ENCODE measurements at places on chromosomes 1 and 21. TPM values are rescaled to one million over a fixed set of nuclear protein-coding genes. Genes with fewer than 3 reads are reported as not detected.

GRCh38 chr1:89274411-89274857, 1.8 kb upstream of the GBP5 start:
- peak; percentile 75 for DNase-seq

DNA sequence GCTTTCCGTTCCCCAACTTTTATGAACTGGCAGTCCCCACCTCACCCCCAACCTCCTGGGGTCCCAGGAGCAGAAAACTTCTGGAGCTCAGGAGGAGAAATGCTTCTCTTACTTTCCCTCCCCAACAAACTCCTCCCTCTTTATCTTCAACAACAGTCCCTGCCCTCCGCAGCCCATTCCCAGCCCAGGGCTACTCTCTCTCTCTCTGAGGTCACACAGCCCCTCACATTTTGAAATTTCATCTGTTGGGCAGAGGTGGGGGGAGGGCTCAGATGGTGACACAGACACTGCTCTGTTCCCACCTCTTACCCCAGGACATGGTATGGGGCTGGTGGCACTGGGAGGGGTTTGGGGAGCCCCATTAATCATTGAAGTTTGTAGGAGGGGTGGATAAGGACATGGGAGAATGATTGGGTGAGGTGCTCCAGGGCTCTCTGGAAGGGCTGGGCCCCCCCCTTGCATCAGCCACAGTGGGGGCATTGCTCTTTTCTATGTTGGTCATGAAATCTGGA, 6.0 kb downstream of the PIK3CD start:
- no peak for DNase-seq

DNA sequence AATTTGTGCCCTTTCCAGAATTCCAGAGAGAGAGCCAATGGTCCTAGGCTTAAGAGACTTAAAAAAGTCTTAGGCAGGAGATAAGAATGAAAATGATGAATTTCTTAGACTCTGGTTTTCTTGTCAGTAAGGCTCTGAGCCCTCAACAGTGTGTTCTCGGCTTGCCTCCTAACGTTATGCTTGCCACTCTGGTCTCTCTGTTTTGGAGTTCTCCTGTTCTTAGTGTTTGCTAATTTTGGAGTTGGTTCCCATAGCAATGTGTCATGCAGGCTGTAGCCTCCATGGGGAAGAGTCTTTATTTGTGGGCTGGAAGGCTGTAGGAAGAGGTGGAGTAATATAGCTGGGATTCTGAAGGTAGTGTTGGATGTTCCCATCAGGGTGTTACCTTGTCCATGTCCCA, 19.9 kb downstream of the TBX19 start:
- DNase-seq = no peak

DNA sequence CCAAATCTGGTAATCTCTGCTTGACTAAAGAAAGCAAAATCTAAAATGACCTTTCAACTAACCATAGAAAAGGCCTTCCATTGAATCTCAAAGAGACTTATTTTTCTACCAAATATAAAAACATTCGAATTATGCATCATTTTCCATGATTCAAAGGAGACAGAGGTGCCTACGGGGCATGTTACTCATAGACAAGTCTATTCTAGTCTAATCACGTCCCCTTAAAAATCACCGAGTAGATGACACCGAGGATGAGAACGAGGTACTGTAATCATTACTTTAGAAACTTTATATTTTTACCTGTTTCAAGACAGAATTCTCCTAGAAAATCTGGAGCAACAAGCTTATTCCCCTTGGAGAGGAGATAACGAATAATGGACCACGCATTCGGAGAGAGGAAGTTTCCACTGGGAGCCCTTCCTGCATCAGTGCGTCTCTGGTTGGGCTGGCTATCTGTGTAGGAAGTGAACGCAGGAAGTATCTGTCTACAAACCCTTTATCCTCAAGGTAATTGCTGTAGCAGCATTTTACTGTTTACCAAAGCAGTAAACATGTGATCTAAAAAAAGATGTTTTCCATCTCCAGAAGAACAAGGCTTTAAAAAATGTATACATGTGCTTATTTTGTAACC, 9.5 kb downstream of the ERG start:
- DNase-seq = peak; percentile 80

GRCh38 chr1:67614511-67614934, 70.5 kb upstream of the GADD45A start:
- no peak for DNase-seq

- DNase-seq = no peak
Measured at GRCh38 chr1:57384284-57384683, 39.6 kb downstream of the DAB1 start.

DNA sequence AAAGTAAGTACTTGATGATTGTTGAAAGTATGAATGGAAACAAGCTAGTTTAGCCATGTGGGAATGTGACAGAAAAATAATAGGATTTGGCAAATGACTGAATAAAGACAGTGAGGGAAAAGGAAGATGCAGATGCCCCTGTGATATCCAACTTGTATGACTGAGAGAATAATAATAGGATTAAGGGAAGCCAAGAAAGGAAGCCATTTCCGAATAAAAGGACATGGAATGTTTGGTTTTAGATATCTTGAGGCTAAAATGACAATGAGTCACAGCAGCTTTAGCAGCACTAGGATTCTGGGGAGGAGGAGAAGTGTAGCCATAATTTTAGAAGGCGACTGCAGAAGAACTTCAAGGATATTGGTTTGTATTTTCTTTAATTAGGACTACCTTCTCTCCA, 109.2 kb downstream of the TTLL7 start:
- DNase-seq = no peak

GRCh38 chr1:181204530-181204929, 116.0 kb downstream of the IER5 start:
- DNase-seq = no peak

DNA sequence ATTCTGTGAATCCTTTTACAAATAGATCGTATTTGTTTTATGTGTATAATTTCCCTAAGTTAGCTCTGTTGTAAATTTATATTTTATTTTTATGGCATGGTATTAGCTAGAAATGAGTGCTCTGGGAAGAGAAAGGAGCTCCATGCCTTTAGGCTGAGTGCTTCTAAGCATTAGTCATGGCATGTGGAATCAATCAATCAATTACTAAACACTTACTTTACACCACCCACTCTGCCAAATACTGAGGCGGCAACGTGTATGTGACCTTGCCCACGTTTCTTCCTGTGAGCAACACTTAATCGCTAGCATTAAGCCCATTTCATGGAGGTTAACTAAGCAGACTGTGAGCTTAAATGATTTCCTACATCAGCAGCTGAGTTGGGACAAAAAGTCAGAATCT, 7.2 kb upstream of the BECN2 start:
- peak; percentile 24 for DNase-seq

DNA sequence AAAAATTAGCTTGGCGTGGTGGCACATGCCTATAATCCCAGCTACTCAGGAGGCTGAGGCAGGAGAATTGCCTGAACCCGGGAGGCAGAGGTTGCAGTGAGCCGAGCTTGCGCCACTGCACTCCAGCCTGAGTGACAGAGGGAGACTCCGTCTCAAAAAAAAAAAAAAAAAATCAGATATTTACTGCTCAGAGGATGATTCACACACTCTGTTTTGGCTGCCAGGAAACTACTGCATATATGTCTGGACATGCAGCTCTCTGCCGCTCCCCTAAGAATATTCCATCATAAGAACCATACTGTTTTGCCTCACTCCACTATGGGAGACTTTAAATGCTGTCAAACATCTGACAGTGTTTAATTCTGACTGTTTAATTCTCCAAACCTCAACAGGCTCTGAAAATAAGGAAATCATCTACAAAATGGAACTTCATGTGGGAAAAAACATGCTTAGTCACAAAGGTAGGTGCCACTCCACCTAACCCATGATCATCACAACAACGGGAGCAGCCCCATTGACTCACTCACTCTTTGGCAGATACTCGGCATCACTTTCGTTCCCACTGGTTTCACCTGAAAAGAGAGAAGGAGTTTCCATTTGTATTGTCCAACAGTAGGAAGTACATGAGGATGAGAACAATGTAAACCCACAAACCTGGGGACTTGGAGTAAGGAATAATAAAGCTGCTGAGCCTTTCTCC, 29.3 kb upstream of the BCAS2 start:
- peak; percentile 99 for DNase-seq

DNA sequence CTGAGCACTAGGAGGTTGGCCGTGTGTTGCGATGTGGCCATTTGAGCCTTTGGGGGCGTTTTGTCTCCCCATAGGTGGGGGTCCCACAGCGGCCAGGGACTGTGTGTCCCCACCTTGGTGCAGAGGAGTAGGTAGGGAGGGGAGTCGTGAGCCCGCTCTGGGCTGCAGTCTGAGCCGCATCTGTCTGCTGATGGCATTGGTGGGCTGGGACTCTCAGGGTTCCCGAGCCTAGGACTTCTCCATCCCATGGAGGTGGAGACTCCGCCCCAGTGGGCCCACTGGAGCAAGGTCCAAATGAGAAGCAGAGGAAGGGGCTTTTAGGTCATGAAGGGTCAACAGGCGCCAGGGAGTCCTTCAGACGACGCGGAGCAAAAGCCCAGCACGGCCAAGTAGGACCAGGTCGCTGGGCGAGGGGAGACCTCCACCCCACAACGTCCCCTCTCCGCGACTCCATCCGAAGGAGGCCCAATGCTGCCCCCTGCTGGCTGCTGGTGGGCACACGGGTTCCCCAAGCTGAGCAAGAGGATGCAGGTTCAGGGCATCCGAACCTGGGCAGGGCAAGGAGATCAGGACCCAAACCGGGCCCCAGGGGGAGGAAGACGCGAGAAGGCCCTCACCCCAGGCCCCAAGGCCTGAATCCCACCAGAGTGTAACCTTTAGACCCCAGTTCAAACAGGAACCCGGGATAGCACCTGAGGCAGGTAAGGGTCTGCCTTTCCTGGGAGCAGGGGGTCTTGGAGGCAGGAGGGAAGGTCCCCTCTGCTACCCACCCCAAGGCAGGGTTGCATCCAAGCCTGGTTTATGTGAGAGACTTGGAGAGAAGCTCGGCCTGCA, 14.9 kb downstream of the TTC34 start:
- DNase-seq = no peak

GRCh38 chr1:16076031-16076864, 2.8 kb upstream of the FAM131C start:
- peak; percentile 85 for DNase-seq

DNA sequence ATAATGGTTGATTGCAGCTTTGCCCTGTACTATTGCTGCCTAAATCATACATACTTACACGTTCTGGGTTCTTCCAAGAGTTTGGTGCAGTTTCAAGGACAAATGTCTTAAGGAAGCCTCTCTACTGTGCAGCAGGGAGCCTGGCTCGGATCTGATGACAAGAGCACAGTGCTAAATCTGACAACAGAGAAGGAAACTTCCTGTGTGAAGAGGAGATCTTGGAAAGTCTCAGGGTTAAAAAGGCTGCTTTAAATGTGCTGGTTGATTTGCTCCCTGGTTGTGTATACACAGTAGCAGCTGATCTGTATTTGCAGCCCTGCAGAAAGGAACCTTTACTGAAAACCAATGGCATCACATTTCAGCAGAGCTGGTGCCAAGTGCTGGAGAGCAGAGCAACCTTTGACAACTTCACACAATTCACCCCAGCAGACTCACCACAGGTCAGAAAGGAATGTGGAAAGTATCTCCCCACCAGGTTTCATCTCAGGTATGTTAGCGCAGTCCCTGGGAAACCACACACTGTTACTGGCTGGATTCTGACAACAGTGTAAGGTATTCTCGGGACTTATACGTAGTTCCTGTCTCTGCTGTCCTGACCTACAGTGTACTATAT, 355.0 kb upstream of the ESRRG start:
- no peak for DNase-seq

- no peak for DNase-seq
Measured at GRCh38 chr1:195193134-195193533, 1415.1 kb downstream of the KCNT2 start.

DNA sequence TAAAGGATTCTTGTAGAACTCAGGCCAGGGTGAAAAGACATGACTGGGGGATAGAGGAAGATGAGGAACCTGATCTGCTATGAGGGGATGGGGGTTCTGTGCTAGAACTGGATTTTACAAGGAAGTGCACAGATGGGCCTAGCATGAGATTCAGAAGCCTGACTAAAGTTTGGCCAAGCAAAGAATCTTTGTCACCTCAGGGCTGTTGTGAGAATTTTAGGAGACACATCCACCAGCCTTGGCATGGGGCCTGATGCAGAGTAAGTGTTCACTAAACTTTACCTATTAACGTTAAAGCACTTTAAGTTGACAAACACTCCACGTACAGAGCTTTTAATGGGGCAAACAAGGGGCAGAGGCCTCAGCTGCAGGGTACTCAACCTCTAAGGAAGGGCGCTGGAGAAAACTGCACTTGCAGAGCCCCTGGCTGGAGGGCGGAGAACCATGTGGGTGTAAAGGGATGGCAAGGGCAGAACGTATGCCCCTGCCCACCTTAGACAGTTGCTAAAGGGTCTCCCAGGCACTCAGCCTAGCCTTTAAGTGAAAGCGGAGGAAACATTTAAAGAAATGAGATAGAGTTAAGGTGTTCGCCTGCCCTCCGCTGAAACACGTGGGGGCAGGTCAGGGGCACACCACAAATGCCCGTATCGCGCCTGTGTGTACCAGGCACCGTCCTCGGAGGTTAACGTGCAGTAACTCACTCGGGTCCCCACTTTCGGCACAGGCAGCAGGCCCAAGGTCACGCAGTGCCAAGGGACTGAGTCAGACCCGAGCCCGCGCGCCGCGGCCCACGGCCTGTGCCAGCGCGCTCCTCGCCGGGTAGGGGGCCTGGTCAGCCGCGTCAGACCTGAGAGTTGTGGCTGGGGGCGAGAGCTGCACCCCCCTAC, 990 bp upstream of the MRPS6 start:
- DNase-seq = no peak

The MFSD2A gene
- 62.0 TPM for total RNA-seq

The SRGAP2C gene
- 17.6 TPM for total RNA-seq

The ADGRL4 gene
- total RNA-seq = not detected

The NES gene
- total RNA-seq = 0.14 TPM

The GBP5 gene
- total RNA-seq = not detected

The NBPF4 gene
- total RNA-seq = not detected

The ALPL gene
- total RNA-seq = not detected

The RGS8 gene
- total RNA-seq = not detected

The LMX1A gene
- total RNA-seq = not detected

Measured in foreskin keratinocyte (primary cell).